Hematopoietic multipotent progenitor cell treated with erythropoietin and hydrocortisone succinate and interleukin-3 and kit ligand, for 17 days (in vitro differentiated cells): ENCODE measurements at places on chromosomes 2 and 18.

DNA sequence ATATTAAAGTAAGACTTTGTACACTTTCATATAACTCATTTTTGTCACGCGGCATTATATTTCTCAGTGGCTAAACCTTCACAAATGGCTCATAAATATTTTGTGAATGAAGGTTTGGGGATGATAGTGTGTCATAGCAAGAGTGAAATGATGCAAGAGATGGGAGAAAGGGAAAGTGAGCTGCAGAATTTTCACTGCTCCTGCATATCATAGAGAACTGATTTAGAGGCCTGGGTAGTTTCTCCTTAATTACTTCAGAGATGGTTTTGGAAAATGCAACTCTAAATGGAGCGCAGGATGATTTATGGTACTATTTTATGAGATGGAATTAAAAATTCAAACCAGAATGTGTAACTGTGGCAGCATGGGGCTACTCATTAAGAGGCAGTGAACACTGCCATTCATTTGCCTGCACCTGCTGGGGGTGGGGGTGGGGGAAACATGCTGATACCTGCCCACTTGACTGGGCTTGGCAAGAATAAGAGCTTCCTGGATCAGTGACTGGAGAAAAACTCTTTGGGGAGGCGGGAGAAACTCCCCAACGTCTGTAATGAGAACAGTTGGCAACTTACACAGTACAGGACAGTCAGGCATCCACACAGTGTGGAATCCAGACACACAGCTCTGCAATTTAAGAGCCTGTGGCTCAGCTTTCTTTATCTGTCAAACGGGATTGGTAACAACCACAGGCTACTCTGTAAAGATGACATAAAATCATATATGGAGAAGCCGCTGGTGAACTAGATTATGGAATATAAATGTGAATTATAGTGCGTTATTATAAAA lies 941.9 kb downstream of the SLC4A3 start:
- DNase-seq, result no peak

DNA sequence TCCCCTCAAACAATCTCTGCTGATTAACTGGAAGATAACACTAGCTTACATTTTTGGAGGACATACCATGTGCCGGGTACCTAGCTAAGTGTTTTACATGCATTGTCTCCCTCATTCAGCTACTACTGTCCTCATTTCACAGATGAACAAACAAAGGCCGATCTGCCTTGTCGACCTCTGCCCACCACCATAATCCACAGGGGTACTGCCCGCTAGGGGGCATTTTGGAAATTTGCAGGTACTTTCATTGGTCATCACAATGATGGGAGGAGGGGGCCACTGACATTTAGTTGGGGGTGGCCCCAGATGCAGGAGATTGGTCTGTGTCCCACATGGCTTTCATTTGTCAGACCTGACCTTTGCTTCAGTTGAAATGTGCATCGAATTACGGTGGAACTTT lies 3.9 kb upstream of the TMEM163 start:
- DNase-seq, result no peak

DNA sequence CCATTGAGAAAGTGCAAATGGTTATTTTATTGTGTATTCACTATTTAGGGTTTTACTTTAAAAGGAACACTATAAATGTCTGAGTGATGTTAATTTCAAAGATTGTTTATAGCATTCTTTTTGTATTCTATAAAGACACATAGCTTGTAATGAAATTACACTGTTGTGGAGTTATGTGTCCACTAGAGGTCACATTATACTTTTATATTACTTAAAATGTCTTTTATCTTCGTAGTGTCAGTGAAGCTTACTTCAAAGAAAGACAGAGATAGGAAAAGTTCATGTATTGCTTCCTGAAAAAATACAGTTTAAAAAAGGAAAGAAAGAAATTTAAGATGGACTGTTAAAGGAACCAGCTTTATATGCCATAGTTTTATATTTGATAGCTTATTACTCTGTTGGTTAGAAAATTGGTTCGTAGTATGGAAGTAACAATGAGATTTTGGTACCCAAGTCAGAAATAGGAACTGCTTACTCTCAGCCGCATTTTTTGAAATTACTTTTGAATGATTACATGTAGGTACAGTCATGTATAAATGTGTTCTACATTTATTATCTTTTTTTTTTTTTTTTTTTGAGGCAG lies 20.5 kb downstream of the APLF start:
- peak; percentile 34 for DNase-seq

- DNase-seq, result no peak
These were observed 152.6 kb upstream of the MEX3C start for GRCh38 chr18:51350081-51350480.

DNA sequence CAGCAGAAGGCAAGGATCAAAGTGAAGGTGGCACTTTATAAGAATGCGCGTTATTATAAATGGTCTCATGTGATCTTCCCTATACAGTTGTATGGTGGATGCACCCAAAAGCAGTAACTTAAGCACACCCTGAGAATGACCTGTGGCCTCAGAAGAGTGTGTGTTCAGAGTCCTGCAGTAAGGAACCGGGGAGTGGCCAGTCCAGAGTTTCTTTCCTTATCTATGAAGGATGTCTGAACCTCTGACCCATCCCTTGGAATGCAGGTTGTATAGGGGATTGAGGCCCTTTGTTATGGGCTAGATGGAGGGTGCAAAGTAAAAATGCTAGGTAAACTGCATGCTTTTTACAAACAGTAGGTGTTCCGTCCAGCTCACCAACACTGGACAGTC lies 43.6 kb upstream of the ANKRD44 start:
- no peak for DNase-seq
